ENCODE measurements at places on chromosomes 3 and 15.

DNA sequence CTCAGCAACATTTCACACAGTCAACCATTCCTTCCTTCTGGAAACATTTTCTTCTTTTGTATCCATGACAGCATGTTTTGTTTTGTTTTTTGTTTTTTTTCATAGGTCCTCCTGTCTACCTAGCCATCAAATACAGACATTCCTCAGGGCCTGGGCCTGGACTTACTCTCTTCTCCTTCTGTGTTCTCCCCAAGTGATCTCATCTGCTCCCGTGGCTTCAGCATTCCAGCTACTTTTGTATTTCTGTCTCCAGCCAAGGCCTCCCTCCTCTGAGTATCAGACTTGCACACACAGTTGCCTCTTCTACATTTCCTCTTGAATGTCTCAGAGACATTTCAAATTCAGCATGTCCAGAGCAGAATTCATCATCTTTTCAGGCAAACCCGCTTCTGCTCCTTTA is 82.4 kb downstream of the HCN4 start:
- no peak for DNase-seq

DNA sequence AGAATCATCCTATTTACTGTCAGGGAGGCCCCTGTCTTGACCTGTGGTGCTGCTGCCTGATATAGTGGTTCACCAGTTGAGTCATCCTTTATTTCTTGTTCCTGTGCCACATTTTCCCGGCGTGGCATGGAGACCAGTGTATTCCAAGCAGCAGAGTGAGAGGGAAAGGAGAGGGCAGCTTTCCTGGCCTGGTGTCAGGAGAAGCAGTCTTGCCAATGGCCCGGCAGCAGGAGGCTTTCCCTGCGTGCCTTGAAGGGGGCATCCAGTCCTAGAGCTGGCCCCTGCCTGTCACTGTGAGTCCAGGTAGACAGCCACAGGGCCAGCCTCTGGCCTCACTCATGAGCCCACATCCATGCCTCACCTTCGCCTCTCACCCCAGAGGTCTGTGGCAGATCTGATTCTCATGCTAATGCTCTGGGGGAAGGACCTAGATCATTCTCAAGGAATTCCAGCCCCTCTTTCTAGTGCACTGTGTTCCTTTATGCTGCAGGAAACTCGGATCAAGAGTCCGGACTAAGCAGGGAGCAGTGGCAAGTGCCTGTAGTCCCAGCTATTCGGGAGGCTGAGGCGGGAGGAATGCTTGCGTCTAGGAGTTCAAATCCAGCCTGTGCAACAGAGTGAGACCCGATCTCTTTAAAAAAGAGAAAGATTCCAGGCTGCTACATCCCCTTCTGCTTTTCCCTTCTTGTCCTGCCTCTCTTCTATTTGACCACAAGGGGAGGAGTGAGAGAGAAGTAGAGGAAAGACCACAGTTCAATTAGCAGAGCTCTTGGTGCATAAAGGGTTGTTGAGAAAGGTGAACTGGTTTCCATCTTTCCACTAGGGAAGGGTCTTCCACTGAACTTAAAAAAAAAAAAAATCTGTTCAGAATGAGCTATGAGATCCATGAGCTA is 66.8 kb upstream of the HACD2 start:
- no peak for DNase-seq

DNA sequence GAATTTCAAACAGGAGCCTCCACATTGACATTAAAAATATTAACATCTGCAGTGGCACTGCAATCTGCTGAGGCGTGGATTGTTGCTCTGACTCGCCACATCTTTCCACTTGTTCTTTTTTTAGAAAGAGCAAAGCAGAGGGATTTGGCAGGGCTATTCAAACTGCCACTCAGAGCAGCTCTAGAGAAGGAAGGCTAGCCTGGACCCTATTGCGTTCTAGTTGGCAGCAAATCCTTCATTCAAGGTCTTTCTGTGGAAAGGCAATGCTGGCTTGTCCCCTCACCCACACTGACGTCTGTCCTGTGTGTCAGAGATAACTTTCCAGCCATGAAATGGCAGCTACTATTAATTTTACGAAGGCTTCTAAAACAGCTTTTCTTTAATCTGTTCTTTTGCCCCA is 483.2 kb upstream of the SGO1 start:
- no peak for DNase-seq

GRCh38 chr3:39869890-39870289 is 60.5 kb downstream of the MYRIP start:
- no peak for DNase-seq

- no peak for DNase-seq
Measured at GRCh38 chr3:115624029-115624741, 875 bp downstream of the GAP43 start.

DNA sequence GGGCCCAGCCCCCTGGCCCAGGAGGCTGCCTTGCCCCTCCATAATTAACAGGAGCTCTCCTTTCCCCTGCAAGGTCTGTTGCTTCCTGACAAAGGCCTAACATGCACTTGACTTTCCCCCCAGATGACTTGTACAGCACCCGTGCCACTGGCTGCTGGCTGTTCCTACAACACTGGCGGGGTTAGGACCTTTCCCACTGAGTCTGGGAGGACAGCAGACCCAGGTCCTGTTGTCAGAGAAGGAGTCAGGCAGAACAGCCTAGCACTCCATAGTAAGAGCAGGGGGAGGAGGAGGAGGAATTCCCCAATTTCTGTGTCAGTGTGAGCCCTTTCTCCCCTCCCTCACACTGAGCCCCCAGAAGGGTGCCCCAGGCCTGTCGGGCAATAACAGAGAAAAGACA is 99.2 kb downstream of the CORO2B start:
- DNase-seq: no peak

- DNase-seq: no peak
Measured at GRCh38 chr15:92391640-92392039, 2.0 kb upstream of the ST8SIA2 start.

DNA sequence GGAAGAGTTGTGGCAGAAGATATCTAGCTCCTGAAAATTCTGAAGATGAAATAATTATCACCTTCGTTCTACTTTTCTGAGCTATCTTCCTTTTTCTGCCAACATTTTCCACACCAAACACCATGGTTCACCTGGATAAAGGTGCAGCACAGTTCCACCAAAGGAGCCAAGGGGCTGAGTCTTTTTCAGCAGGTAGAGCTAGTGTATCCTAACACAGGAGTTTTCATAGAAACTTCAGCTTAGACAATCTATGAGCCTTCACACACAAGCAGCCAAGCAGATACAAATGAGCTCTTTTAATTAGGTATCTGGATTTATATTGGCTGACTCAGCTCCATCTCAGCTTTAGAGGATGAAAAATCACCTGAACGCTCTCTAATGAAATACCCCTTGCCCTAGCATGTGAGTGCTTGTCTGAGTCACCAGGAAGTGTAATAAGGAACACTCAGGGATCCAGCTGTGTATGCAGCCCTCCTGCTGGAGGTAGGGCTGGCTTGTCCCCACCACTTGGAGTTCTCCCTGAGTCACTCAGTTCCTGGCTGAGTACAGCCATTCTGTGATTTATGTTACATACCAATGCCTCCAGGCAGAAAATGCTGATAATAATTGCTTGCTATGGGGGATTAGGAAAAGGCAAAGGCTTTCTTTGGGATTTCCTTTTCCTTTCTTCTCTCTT is 385.7 kb downstream of the LSAMP start:
- DNase-seq: no peak

DNA sequence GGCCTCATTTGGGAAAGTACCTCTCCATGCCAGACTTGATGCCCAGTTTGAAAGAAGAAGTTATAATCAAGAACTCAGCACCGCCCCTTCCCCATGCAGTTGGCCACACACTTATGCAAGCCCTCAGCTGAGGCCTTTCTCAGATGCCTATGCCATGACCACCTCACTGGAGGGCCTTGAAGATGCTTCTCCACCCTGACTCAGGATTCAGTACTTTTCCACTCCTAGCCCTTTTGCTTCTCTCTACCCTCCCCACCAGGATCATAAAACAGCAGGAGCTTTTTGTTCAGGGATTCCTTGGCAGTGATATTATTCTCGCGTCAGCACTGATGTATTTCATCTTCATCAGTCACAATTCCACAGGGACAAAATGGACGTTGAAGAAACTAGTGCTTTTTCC is 313.5 kb downstream of the PYDC2 start:
- no peak for DNase-seq

DNA sequence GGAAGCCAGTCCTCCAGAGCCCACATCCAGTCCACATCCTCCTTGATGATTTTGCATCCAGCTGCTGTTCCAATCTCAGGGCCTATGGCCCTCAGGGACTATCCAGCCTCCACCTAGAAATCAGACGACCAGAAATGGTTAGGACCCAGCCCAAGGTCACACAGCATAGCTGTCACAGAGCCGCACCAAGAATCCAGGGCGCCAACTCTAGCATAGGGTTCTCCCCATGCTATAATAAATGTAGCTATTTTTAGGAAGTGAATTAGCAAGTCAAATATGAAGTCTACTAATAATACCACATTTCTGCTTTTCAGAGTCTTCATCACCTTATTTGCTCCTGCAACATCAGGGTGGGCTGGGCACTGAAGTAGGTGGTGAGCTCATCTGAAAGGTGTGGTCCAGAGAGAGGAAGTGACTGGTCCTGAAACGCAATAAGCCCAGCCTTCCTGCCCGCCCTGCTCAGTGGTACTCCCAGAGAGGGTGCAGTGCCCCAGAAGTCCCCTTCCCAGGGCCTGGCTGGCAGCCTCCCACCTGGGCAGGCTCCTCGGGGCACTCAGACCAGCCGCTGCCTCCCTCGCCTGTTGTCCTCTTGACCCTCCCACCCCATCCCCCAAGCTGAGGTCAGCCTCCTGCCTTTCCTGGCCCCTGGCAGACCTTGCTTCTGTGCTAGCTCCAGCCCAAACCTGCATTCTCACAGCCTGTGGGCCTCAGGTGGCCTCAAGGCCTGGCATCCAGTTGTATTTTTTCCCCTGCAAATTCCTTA is 17.6 kb upstream of the CYP11A1 start:
- no peak for DNase-seq

- no peak for DNase-seq
Measured at GRCh38 chr15:39539466-39539865, 41.4 kb upstream of the THBS1 start.

DNA sequence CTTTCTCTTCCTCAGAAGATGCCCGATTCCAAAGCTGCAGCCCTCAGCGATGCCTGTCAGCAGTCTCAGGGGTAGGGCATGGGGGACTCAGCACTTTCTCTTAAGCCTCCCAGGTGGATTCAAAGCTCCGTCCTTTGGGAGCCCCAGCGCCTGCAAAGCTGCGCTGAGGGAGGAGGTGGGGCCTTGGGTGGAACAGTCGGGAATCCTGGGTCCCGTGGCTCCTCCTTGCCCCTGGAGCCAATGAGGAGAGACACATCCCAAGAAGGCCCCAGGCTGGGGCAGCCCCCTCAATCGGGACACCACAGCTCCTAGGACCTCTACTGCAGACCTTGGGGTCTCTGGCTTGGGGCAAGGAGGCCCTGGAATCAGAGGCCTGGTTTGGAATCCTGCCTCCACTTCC is 227.5 kb upstream of the IGF1R start:
- DNase-seq: no peak

DNA sequence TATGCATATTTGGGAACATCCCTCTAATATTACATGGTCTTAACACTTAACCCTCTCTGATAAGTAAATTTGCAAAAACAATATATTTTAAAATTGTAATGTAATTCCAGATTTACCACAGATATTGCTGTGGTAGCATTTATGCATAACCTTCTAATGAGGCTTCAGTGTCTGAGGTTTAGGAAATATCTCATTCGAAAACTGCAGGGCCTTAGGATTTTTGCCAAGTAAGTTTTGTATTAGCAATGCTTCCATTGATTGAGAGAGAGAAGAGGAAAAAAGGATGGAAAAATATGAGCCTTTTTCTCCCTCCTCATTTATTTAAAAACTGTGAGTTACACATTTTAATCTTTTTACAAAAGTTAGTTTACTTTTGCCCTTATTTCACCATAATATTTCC is 294.6 kb downstream of the EPHA3 start:
- no peak for DNase-seq

DNA sequence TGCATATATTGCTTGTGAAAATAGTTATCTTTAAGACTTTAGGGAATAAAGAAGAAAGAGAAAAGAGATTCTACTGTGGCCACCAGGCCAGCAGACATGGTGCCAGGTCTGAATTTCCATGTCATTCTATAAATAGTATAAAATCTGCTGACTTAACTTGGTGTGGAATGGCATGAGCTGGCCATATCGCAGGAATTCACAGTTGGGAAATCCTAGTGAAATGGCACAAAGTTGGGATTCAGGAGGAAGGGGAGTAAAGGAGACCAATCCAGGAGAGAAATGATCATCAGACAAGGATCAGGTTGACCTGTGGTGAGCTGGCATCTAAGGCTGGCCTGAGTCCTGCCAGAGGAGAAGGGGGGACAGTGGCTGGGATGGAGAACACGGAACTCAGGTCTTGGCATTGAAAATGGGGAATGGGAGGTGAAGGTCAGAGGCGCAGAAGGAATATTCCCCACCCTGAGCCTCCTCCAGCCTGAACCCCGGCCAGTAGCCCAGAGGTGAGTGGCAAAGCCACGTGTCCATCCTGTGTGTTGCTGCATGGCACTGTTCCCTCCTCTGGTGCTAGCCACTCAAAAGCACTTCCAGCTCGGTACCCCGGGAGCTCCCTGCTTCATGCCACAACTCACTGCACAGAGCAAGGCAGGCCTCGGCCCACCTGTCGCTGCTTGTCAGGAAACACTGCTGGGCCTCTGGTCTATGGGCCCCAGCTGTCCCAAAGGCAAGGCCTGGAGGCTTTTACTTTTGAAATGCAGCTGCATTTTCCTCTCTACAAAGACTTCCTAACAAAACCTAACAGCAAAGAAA is 51.4 kb downstream of the SSUH2 start:
- no peak for DNase-seq

DNA sequence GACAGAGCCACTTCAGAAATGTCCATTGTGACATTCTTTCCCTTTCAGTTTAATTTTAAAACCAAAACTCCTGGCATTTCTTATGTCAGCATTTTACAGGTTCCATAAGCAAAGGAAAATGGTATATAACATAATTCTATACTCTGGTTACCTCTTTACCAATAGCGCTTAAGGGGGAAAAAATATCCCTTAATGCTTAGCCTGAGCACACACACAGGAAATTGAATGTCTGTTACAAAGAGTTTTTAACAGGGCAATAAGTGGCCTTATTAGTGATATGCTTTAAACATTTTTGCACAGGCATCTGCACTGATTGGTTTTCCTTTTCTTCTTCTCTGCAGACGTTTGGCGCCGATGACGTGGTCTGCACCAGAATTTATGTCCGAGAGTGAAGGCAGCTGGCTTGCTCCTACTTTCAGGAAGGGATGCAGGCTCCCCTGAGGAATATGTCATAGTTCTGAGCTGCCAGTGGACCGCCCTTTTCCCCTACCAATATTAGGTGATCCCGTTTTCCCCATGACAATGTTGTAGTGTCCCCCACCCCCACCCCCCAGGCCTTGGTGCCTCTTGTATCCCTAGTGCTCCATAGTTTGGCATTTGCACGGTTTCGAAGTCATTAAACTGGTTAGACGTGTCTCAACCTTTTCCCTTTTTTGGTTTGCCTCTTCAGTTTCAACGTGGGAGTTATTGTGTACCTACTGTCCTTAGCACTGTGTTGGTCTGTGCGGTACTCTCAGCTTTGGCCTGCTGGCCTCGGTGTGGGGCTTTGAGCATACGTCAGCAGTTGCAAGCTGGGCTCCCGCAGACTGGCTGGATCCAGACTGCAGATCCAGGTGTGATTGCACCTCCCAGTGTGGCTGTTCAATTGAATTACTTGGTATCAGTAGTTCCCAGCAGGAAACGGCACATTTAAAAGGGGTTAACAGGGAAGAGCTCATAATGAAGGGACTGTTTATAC is 7.7 kb downstream of the CRABP1 start:
- no peak for DNase-seq
